ENCODE measurements at places on chromosomes 3 and 15.

- no peak for DNase-seq
Measured at GRCh38 chr15:48856942-48857341, 21.0 kb upstream of the EID1 start.

- no peak for DNase-seq
Measured at GRCh38 chr3:124861041-124861440, 26.1 kb downstream of the ITGB5 start.

DNA sequence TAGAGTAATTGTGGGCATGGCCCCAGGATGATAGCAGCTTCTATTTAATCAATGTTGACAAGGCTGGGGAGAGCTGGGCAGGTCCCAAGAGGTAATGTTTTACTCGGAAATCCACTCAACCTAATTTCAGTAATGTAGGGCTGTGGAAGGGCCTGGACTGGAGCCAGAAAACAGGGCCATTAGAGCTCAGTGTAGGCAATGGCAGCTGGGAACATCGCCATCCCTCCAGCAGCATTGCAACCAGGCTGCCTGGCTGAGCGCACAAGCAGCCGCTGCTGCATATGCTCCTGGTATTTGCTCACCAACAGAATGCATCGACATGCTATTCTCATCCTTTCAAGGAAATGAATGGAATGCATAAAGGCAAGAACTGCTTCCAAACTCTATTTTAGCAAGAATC, 90.0 kb downstream of the GAP43 start:
- no peak for DNase-seq

GRCh38 chr3:126346466-126346865, 10.7 kb downstream of the KLF15 start:
- DNase-seq = no peak

GRCh38 chr3:114207768-114208167, 28.9 kb upstream of the DRD3 start:
- no peak for DNase-seq

DNA sequence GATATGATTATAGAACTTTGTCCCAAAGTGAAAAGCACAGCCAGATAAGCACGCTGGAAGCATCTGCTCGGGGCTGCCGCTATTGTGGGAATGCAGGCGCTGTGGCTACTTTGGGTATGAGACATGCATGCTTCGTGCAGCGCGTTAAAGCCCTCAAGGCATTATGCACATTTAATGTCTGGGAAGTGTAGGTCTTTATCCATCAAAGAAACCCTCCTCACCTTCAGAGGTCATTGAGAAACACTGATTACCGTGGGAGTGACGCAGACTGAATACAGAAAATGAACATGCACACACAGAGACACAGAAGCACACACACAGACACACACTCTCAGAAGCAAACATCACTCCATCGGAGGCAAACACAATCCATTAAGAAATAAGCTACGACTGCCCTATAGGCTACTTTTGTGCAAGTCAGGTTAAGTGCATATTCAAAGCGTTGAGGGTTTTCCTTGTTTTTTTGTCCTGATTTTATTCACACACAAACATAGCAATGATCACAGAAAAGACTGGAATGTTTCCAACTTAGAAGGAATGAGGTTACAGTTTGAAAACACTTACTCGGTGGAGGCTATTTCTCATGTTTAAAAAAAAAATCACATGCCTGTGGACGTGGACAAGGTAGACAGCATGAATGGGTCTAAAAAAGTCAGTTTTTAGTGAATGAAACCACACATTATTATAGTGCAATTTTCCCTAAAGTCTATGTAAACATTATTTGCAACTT, 68.5 kb downstream of the PLCH1 start:
- no peak for DNase-seq

- DNase-seq = no peak
Measured at GRCh38 chr3:72032441-72033135, 247.6 kb upstream of the PROK2 start.

DNA sequence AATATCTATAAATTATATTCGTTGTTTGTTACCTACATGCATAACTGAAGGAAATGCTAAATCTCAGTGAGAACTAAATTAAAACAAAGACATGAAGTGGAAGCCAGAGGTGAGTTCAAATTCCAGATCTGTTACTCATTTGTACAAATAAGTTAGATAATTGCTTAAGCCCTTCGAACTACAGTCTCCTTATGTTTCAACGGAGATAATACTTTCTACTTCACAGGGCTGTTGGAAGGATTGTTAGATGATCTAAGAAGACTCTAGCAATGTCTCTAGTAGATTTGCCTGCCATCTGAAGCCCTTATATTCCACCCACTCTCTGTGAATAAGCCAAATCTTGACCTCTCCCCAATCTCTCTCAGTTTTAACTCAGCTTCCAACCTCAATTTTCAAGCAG, 125.8 kb downstream of the P2RY1 start:
- no peak for DNase-seq

DNA sequence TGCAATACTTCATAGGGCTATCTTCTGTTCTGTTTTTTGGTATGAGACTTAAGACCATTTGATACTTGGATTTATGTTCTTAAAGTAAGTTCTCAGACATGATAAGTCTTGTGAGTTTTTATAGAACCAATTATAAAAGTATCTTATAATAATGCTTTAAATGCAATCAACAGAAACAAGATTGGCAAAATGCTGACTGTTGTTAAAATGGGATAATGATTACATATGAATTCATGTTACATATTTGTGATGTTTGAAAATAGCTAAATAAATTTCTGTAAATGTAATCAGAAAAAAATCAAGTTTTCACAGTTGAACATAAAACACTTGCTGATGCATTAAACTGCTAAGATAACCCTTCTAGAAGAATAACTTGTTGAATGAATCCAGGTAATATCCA, 148.3 kb downstream of the PLCH1 start:
- no peak for DNase-seq

DNA sequence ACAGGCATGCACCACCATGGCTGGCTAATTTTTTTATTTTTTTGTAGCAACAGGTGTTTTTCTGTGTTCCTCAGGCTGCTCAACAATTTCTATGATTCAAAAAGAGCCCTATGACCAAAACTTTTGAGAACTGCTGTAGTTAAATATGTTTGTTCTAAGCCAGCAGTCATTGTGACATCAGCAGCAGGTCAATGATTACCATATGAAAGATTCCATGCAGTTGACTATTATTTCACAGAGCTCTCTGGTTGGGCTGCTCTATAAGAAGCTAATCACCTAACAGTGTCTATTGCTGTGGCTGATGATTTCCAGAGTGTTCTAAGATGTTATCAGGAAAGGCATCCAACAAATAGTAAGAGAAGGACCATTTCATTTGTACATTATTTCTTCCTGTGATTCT, at the start of gene CCDC54:
CCDC54 (plus strand) TSS at position 289 of the 400 bp plus-strand sequence. CDS start 149 bp downstream, outside the sequence.
- DNase-seq = no peak

DNA sequence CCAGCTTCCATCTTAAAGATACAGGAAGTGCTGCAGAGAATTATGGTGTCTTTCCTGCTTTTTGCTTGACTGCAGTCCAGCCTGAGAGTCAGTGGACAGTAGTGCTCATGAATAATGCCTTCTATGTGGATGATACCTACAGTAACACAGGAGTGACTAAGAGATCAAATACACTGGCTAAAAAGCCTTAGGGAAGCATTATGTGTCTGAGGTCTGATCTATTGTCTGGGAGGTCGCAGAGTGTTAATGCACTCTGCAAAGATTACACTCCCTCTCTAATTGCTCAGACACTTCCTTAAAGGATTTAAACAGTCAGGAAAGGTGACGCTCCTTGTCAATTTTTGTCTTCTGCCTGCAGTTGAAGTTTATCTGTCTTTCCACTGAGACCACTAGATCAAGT, 183.6 kb downstream of the MCTP2 start:
- DNase-seq = no peak

DNA sequence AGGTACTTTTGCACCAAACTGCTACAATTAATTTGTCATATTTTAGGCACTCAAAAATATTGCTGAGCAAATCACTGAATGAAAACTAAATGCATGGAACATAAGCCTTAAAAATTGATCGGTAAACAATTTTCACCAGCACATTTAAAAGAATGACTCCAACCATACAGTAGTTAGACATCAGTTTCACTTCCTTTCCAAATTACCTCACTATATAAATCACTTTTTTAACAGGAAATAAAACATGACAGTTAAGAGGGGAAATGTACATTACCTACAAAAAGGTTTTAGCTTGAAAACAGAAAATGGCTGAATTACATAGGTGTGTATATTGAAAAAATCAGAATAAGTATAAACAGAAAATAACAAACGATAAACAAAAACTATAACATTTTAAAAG, 108.4 kb downstream of the SERPINI1 start:
- DNase-seq = no peak

- DNase-seq = no peak
Measured at GRCh38 chr3:50296721-50297383, 2.4 kb downstream of the HYAL3 start.

DNA sequence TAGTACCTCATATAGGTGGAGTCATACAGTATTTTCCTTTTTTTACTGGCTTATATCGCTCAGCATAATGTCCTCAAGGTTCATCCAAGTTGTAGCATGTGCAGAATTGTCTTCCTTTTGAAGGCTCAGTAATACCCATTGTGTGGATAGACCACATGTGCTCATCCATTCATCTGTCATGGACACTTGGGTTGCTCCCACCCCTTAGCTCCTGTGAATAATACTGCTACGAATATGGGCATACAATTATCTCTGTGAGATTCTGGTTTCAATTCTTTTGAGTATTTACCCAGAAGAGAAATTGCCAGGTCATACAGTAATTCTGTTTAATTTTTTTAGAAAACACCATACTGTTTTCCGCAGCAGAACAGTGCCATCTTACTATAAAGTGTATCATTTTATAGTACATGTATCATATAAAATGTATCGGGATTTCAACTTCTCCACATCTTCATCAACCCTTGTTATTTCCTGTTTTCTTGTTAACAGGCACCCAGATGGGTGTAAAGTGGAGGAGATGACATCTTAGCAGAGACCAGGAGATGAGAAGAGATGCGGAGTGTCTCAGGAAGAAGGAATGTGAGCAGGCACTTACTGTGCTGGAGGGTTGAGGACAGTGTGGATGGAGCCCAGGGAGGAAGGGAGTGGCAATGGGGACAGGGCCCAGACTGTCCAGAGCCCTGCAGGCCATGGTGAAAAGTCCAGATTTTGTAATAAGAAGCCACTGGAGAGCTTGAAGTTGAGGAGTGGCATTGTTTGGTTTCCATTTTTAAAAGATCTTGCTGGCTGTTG, 27.0 kb upstream of the PRR23E start:
- no peak for DNase-seq

DNA sequence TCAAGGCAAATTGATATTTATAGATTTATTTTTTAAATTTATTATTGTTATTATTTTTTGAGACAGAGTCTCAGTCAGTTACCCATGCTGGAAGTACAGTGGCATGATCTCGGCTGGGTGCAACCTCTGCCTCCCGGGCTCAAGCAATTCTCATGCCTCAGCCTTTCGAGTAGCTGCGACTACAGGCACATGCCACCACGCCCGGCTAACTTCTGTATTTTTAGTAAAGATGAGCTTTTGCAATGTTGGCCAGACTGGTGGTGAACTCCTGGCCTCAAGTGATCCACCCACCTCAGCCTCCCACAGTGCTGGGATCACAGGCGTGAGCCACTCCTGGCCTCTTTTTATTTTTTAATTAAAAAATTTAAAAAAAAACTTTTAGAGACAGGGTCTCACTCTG, 19.0 kb downstream of the SPG21 start:
- no peak for DNase-seq

GRCh38 chr3:40653001-40653400, 128.2 kb downstream of the ZNF621 start:
- DNase-seq = no peak

DNA sequence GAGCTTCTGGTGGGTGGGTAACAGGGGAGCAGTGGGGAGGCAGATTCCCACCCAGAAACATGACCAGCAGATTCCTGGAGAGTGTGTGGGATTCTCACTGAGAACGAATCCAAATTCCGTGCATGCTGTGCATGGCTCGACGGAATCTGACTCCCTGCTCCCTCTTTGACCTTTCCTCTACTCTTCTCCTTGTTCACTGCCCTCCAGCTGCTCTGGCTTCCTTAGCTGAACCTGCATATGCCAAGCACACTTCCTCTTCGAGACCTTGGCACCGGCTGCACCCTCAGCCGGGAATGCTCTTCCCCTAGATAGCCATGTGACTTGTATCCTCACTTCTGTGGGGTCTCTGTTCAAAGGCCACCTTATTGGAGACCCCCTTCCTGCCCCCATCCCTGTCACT, 6.3 kb downstream of the INSYN1 start:
- DNase-seq = no peak

- DNase-seq = no peak
Measured at GRCh38 chr3:54036543-54036942, 85.8 kb upstream of the CACNA2D3 start.

- no peak for DNase-seq
Measured at GRCh38 chr15:98381446-98381845, 266.9 kb upstream of the IGF1R start.

DNA sequence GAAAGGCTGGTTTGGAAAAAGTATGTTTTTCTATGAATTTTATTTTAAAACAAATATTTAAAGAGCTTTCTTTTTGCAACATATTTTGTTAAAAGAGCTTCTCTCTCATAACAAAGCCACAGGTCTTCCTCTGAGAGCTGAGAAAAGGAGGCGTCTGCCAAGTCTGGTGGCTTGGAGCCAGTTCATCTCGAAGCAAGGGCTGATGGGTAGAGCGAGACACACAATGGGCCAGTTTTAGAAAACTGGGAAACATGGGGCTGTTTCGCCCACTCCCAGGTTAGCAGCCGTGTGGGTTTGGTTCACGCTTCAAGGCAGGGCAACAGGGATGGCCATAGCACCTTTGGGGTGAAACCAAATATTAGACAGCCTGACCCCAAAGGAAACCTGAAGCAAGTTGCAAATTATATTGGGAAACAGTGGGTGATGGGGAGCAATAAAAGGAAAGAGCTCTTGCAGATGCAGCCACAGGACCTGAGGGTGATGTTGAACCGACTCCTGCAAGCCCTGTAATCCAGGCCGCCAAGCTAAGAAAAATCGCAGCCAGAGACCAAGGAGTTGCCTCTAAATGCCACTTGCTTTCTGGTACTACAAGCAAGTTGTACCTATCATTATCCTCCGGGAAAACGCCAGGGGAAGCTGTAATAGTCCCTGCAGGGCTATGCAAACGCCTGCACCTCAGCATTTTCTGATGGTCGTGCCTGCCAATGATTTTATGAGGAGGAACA, 88.4 kb upstream of the GALNT15 start:
- DNase-seq = no peak

- no peak for DNase-seq
Measured at GRCh38 chr3:161137260-161137659, 32.1 kb upstream of the B3GALNT1 start.

Data from CD4-positive, alpha-beta T cell treated with Interleukin-12 subunit alpha and Interleukin-12 subunit beta, for 1 hour (primary cell).